ENCODE measurements at places on chromosomes 5 and 9.

DNA sequence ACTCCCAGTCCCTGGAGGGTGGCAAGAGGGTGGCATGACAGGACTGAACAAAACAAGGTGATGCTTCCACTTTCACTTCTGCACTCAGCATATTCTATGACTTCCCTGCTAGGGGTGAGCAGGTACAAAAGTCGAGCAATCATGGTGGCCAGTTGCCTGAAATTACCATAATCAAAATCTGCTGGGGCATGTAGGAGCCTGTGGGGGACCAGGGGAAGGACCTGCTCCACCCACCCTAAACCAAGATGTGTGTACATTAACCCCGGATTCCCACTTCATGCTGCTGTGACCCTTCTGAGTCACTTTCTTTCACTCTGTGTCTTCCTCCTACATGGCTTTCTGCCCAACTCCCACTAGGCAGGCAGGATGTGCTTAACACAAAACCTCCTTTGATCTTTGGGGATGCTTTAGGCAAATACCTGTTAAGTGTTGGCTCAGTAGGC lies 73.3 kb upstream of the PHF24 start:
- DNase-seq: no peak

DNA sequence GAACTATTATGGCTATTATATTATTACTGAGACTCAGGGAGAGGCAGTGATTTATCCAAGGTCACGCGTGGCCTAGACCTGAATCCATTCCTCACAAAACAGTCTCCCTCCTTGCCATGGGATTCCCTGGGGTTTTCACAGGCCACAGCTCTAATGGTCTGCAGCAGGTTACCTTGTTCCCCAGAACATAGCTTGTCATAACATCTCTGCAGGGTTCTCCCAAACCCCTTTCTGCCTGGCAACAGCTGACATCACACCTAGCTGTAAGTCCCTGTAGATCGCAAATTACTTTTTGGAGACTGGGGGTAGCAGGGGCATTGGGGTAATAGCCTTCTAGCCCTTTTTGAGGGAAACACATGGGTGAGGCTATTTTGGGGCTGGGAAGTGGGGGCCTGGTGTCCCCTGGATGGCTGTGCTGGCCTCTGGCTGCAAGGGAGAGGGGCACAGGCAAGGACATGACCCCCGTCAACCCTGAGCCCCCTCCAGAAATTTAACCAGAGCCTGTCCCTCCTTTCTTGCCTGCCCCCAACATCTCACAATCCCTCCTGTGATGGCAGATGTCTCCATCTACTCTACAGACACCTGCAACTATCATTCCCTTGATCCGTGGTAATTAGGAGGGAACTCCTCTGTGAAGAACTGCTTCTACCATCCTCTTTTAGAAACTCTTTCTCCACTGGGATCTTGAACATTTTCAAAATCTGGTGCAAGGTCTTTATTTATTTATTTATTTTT lies 1.3 kb downstream of the CD74 start:
- no peak for DNase-seq

GRCh38 chr5:173752653-173753052 lies 135.5 kb upstream of the CPEB4 start:
- DNase-seq: no peak

DNA sequence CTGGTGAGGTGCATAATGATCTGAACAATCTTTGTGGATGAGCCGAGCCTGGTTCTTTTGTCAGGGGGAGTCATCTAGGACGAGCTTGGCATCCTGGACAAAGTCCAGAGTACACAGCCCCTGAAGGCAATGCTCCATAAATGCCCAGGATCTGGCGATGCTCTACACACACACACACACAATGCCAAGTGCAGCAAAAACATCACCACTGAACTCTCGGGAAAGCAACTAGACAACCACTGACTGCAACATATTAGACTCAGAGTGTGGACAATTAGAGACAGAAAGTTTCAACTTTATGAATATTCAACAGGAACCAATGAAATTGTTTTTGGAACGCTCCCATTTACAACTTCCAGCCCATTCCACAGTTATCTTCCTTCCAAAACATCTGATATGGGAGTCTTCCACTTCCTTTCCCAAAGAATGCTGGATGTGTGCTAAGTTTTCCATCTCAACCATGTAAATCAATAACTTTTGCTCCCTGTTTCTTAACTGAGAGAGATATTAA lies 227.6 kb upstream of the ANKRD55 start:
- no peak for DNase-seq

DNA sequence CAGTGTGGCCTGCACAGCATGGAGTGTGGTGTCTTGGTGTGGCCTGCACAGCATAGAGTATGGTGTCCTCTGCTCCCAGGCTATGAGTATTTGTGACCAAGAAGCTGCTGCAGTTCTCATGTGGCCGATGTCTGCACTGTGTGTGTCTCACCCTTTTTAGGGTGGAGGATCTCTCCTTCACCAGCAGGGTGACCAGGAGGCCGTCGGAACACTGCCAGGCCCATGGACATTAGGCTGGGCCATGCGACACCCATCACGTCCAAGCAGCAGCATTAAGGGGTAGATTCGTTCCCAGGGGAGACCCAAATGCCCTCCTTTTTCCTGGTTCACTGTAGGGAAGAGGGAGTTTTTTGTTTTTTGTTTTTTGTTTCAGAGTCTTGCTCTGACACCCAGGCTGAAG lies 115.3 kb upstream of the SPIN1 start:
- DNase-seq: no peak

- peak; percentile 50 for DNase-seq
Observed at GRCh38 chr9:115146581-115147021, 28.6 kb upstream of the TNC start.

- DNase-seq: peak; percentile 72
Observed at GRCh38 chr9:134592018-134592818, 49.4 kb upstream of the COL5A1 start.

GRCh38 chr5:37437711-37438110 lies 58.6 kb downstream of the WDR70 start:
- DNase-seq: no peak

DNA sequence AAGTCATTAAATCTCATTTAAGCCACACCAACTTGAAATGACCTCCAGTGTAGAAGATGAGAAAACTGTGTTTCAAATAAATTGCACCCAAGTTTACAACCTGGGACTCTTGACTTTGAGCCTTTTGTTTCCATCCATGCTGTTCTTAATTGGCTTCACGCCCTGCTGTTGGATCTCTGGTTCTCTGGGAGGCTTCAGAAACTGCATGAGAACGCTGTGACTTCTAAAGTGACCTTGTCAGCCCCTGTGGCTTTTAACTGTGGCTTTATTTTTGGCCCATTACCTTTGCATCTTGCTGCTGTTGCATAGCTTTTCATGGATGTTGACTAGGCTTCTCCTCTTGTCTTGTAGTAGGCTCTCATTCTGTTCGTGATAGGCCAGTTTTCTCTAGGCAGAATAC lies 29.3 kb downstream of the TNFAIP8 start:
- DNase-seq: no peak

GRCh38 chr5:1594357-1595106 lies 70.8 kb upstream of the LPCAT1 start:
- DNase-seq: no peak

DNA sequence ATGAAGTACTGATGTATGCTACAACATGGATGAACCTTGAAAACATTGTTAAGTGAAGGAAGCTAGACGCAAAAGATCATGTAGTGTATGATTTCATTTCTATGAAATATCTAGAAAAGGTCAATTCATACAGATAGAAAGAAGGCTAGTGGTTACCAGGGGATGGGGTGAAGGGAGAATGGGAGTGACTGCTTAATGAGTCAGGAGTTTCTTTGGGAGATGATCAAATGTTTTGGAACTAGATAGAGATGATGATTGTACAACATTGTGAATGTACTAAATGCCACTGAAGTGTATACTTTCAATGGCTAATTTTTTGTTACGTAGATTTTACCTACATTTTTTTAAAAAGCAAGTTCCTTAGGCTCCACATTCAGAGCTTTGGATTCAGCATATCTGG lies 14.9 kb upstream of the DELE1 start:
- no peak for DNase-seq

GRCh38 chr5:113344973-113345940 lies 89.5 kb downstream of the TSSK1B start:
- DNase-seq: no peak

GRCh38 chr5:98415663-98416062 lies 357.8 kb upstream of the RGMB start:
- DNase-seq: no peak

GRCh38 chr9:123583646-123584045 lies 227.6 kb downstream of the CRB2 start:
- DNase-seq: no peak

DNA sequence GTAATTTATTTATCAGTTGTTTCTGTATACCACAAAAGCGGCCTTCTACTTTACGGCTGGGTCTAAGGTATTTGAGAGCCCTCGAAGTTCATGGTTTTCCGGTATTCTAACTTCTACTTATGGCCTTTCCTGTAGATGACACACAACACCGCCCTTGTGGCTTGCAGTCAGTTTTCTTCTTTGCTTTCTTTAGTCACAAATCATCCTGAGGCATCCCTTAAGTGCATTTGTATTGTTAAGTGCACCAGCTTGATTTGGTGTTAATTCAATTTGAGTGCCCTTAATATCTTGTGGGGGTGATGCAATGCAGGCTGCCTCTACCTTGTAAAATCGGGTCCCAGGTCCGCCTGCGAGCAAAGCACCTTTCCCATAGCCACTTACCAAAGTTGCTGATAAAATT lies 511.9 kb downstream of the CCDC171 start:
- no peak for DNase-seq

GRCh38 chr9:33813712-33814641 lies 3.0 kb upstream of the UBE2R2 start:
- peak; percentile 29 for DNase-seq

DNA sequence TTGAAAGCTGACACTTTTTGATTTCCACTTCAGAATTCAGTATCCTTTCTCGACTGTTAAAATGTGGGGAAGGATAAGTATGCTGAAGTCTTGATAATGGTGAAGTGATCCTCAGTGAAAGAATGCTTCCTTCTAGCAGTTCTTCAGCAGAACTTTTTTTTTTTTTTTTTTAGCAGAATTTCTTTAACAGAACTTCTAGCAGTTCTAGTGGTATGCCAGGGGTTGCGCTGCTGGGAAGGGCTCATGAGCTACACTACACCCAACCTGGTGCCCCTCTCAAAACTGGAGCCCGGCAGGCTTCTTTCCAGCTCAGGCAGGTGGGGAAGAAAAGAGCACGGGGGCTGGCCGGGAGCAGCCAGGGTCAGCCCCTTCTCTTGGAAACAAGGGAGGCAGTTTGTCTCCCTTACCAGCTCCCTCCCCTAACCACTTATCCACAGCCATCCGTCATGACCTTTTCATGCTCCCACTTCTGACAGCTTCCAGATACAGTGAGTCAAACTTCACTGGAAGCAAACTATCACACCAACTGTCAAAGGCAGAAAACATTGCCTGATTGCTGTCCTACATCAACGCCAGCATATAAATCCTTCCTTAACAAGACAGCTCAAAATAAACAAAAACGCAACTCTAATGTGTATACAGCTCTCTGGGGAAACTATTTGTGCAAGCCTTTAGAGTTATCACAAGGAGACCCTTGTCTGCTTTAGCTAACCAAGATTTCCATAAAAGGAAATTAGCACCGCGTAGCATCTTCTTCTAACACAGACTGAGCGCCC lies 211.5 kb downstream of the GAPVD1 start:
- DNase-seq: peak; percentile 61

- DNase-seq: no peak
Observed at GRCh38 chr9:114300153-114300845, 22.6 kb upstream of the ORM1 start.

DNA sequence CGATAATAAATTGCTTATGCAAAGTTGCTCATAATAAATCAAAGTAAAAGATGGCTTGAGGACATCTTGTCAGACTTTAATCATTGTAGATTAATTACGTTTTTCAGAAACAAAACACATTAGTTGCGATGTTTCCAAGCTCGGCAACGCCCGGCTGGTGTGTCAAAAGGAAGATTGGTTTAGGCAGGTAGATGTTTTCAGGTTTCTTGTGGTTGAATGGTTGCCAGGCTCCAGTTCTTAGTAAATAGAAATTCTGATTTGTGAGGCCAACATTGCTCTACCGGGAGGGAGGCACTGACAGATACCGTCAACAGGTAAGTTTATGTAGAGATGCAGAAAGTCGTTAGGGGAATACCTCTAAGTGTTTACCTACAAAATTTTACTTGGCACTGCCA lies 280.3 kb downstream of the NPR3 start:
- no peak for DNase-seq

DNA sequence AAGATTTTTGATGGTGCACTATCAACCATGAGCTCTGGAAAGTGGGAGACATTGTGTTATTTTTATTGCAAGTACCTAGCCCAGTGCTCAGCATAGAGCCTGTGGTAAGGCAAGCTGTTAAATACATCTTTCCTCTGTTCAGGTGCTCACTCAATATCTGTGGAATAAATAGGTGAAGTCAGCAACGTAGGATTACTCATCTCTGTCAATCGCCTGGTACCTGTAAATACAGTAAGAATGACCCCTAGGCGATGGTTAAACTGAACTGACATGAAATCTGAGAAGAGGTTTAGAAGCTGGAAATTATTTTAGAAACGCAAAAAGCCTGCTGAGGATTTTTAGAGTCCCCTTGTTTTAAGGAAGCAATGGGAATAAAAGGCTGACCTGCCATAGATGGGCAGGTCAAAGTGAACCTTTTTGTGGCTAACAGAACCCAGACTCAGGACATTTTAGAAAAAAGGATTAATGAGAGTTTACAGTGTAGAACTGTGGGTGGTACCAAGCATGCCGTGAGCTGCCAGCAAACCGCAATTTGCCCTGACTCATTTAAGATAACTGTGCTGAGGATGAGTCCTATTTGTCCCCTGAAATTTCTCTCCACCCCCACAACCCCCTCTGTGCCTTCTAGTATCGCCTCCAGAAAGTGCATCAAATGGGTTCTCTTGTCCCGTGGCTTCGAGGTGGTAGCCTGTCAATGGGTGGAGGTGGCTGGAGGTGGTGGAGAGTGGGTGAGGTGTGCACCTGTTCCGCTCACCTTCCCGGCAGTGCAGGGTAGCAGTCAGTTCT lies 375.1 kb downstream of the MED10 start:
- DNase-seq: peak; percentile 23

DNA sequence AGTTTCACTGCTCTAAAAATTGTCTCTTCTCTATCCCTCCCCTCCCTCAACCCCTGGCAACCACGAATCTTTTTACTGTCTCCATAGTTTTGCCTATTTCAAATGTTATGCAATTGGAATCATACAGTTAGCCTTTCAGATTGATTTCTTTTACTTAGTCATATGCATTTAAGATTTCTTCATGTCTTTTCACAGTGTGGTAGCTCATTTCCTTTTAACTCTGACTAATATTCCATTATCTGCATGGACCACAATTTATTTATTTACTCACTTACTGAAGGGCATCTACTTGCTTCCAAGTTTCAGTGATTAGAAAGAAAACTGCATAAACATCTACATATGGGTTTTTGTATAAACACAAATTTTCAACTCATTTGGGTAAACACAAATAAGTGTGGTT lies 372.3 kb downstream of the CDH18 start:
- DNase-seq: no peak

- DNase-seq: no peak
Observed at GRCh38 chr5:82859451-82860140, 217.6 kb downstream of the TMEM167A start.

DNA sequence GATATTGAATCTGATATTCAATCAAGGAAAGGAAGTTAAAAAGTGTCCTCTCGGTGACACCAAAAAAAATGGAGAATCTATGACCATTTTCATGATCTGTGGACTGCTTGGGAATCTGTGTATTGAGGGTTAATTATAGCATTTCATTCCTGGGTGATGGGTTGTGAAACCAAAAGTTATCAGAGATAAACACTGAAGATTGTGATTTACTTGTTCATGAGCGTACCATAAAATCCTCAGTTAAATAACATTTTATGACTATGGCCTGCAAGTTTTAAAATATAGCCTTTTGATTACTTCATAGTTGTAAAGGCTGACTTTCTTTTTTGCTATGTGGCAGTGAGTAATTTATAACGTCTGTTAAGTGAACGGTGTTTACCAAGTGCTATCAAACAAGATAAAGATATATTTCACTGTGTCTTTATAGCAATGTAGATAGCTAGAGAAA lies 267.9 kb upstream of the SEMA6A start:
- DNase-seq: no peak

Data from MG63 (cell line).